ENCODE measurements at places on chromosomes 3 and 15. TPM values are rescaled to one million over a fixed set of nuclear protein-coding genes. Genes with fewer than 3 reads are reported as not detected.

The GYG1 gene
- 6.9 TPM for total RNA-seq

The FMN1 gene
- total RNA-seq, result 1.2 TPM

- DNase-seq, result no peak
These were observed 3.5 kb upstream of the PAK6 start for GRCh38 chr15:40235201-40235885.

- DNase-seq, result no peak
These were observed 25.3 kb downstream of the SLC41A3 start for GRCh38 chr3:126058666-126059065.

GRCh38 chr3:59733041-59733809, 683.4 kb upstream of the CFAP20DC start:
- DNase-seq, result no peak

DNA sequence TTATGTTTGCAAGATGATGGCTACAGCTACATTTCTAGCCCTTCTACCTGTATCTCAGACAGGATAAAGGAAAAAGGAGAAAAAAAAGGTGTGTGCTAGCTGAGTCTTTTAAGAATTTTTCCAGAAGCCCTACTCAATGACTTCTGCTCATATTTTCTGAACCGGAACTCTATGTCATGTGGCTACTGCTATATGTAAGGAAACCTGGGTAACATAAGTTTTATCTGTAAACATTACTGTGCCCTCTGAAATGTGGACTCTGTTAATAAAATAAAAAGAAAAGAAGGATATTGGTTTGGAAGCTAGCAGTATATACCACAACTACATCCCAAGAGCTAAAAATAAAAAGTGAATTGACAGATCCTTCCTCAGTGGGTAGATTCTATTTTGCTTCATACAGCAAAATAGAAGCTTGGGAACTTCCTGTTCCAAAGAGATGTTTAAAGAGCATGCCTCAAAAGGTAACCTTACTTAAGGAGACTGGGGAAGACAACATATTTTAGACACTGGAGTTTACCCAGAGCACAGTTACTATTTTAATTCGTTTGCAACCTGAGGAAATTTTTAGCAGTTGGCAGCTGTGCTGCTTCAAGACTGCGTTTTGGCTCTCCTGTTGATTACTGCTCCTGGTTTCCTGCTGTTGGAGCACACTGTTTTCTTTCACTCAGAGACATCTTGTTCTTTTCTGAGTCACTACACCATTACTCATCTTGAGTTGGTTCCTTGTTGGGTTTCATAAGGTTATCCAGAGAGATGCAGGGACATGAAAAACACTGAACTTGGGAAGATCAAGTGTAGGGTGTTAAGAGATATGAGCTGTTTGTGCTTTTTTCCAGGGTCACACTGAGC, 280.7 kb downstream of the NFKBIZ start:
- no peak for DNase-seq

GRCh38 chr3:197238842-197239241, 59.6 kb downstream of the DLG1 start:
- no peak for DNase-seq
